Heart left ventricle (tissue), 16 donors: ENCODE measurements at places on chromosomes 16 and 17. TPM values are rescaled to one million over a fixed set of nuclear protein-coding genes. Genes with fewer than 3 reads are reported as not detected.

Gene UNC45B
- polyA plus RNA-seq: 49.1 TPM

Gene C16orf90
- not detected for polyA plus RNA-seq

Gene NECAB2
- polyA plus RNA-seq: 2.1 TPM

Gene KIF18B
- polyA plus RNA-seq: 0.12 TPM

Gene TMEM88
- polyA plus RNA-seq: 112 TPM

Gene BICDL2
- not detected for polyA plus RNA-seq

Gene KRTAP4-6
- polyA plus RNA-seq: not detected

Gene SDR42E1
- 0.11 TPM for polyA plus RNA-seq

Gene SLC5A11
- polyA plus RNA-seq: not detected

Gene SPNS3
- 0.36 TPM for polyA plus RNA-seq

Gene PPP1R27
- not detected for polyA plus RNA-seq

Gene TVP23A
- polyA plus RNA-seq: 0.08 TPM

Gene TNP2
- polyA plus RNA-seq: not detected

Gene PIMREG
- polyA plus RNA-seq: not detected

Gene TBC1D3I
- polyA plus RNA-seq: not detected

Gene MT1X
- 144 TPM for polyA plus RNA-seq
